ENCODE measurements at places on chromosomes 3 and 15. TPM values are rescaled to one million over a fixed set of nuclear protein-coding genes. Genes with fewer than 3 reads are reported as not detected.
A peak's percentile ranks its signal among the peaks of the same experiment; 100 is the strongest.

The SPINK8 gene
- not detected for total RNA-seq

The JMJD7 gene
- total RNA-seq = 24.3 TPM

- H3K27me3 ChIP-seq = no peaks in the 10 kb centered on the region
- H3K4me1 ChIP-seq = no peaks in the 10 kb centered on the region
These were observed 55.8 kb downstream of the TBC1D5 start for GRCh38 chr3:17686613-17687012.

- H3K4me1 ChIP-seq = peaks cover 31% of the 10 kb centered on the region
- H3K27ac ChIP-seq = peak overlapping the region; percentile 51
- DNase-seq = no peak
- H3K36me3 ChIP-seq = no peaks in the 10 kb centered on the region
- no peak overlapping the region for H3K4me3 ChIP-seq
- H3K27me3 ChIP-seq = no peaks in the 10 kb centered on the region
These were observed 21.3 kb upstream of the GOLIM4 start for GRCh38 chr3:168117059-168117458.

The VPS18 gene
- total RNA-seq = 24.0 TPM

GRCh38 chr15:98906712-98907083, 100.9 kb downstream of the PGPEP1L start:
- no peak overlapping the region for H3K27ac ChIP-seq
- peak; percentile 72 for DNase-seq
- H3K4me3 ChIP-seq = no peak overlapping the region
- H3K27me3 ChIP-seq = no peaks in the 10 kb centered on the region
- H3K4me1 ChIP-seq = peaks cover 13% of the 10 kb centered on the region

GRCh38 chr3:156727519-156728205, 53.3 kb downstream of the TIPARP start:
- H3K4me3 ChIP-seq = no peak overlapping the region
- DNase-seq = no peak
- H3K27ac ChIP-seq = no peak overlapping the region

GRCh38 chr3:125618851-125619250, 23.6 kb upstream of the OSBPL11 start:
- H3K4me1 ChIP-seq = peaks cover 9% of the 10 kb centered on the region
- no peaks in the 10 kb centered on the region for H3K36me3 ChIP-seq
- no peak for DNase-seq
- H3K4me3 ChIP-seq = no peak overlapping the region
- no peak overlapping the region for H3K27ac ChIP-seq
- H3K27me3 ChIP-seq = no peaks in the 10 kb centered on the region

The ACKR2 gene
- 5.3 TPM for total RNA-seq

- H3K4me3 ChIP-seq = no peak overlapping the region
- DNase-seq = no peak
- peaks cover 46% of the 10 kb centered on the region for H3K4me1 ChIP-seq
- H3K27me3 ChIP-seq = no peaks in the 10 kb centered on the region
These were observed 71.9 kb downstream of the FILIP1L start for GRCh38 chr3:100042166-100042981.

GRCh38 chr3:105959851-105960250, 91.0 kb upstream of the CBLB start:
- H3K4me3 ChIP-seq = no peak overlapping the region
- no peaks in the 10 kb centered on the region for H3K27me3 ChIP-seq
- DNase-seq = no peak
- no peaks in the 10 kb centered on the region for H3K36me3 ChIP-seq
- no peaks in the 10 kb centered on the region for H3K4me1 ChIP-seq

GRCh38 chr3:31908391-31909097, 72.5 kb downstream of the OSBPL10 start:
- no peak overlapping the region for H3K4me3 ChIP-seq
- H3K27ac ChIP-seq = no peak overlapping the region
- DNase-seq = no peak
- no peaks in the 10 kb centered on the region for H3K27me3 ChIP-seq
- H3K4me1 ChIP-seq = peaks cover 16% of the 10 kb centered on the region
- H3K36me3 ChIP-seq = no peaks in the 10 kb centered on the region

- no peak overlapping the region for H3K27ac ChIP-seq
- no peaks in the 10 kb centered on the region for H3K36me3 ChIP-seq
- no peak for DNase-seq
- no peaks in the 10 kb centered on the region for H3K4me1 ChIP-seq
These were observed 1015.9 kb downstream of the OTOL1 start for GRCh38 chr3:162512488-162512887.

DNA sequence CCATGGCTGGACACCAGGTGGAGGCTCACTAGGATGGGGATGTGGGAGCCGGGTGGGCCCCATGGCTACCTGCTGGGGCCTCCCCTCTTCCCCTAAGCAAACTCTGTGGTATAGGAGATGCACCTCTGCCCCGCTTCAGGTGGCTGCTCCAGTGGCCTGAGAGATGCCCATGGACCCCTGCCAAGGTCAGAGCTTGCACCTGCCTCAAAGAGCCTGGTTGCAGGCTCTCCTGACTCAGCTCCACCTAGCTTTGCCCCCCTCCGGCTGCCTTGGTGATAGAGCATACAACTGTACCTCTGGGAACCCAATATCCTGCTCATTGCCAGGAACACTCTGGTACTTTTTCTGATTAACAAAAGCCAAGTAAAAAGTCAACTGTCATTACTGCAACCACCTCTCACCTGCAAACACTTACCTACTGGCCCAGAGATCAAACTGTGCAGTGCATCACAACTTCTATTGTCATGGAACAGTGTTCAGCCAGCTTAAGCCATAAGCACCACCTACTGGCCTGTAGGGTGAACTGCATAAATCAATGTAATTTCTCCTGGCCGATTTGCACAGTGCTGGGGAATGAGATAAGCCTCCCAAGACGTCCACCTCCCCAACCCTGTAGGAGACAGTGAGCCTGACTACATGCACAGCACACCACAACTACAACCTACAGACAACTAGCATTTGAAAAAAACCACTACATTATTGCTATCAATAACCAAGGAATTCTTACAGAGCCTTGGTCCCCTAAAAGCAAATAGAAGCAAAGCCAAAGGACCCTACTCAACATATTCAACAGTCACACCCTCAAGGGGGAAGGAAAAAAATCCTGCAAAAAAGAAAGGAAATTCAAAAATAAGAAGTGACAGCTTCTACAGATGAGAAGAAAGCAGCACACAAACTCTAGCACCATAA, 352.4 kb upstream of the ARHGEF26 start:
- H3K27ac ChIP-seq = no peak overlapping the region
- no peak for DNase-seq
- H3K4me3 ChIP-seq = no peak overlapping the region

DNA sequence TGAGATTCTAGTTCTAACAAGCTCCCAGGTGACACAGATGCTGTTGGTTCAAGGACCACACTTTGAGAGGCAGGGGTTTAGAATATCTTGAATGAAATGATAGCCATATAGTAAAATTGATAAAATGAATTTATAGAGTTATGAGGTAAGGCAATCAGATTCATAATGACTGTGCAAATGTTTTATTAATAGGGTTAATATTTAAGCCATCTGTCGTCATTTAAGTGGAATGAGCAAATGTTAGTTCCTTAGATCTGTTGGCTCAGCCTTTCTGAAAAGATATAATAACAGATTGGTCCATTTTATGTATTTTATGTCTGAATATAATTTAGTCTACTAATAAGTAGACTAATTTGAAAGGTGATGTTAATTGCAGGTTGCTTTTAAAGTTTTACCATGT, 12.9 kb downstream of the REC114 start:
- no peak for DNase-seq
- H3K27ac ChIP-seq = no peak overlapping the region
- H3K36me3 ChIP-seq = no peaks in the 10 kb centered on the region
- no peak overlapping the region for H3K4me3 ChIP-seq
- no peaks in the 10 kb centered on the region for H3K4me1 ChIP-seq

The GOLGA6D gene
- not detected for total RNA-seq

The HCN4 gene
- total RNA-seq = 0.18 TPM

The NMD3 gene
- total RNA-seq = 46.0 TPM

The TNFSF10 gene
- total RNA-seq = 168 TPM

All from lower lobe of right lung (tissue), 2 donors.